ENCODE measurements at places on chromosomes 16 and 17.

DNA sequence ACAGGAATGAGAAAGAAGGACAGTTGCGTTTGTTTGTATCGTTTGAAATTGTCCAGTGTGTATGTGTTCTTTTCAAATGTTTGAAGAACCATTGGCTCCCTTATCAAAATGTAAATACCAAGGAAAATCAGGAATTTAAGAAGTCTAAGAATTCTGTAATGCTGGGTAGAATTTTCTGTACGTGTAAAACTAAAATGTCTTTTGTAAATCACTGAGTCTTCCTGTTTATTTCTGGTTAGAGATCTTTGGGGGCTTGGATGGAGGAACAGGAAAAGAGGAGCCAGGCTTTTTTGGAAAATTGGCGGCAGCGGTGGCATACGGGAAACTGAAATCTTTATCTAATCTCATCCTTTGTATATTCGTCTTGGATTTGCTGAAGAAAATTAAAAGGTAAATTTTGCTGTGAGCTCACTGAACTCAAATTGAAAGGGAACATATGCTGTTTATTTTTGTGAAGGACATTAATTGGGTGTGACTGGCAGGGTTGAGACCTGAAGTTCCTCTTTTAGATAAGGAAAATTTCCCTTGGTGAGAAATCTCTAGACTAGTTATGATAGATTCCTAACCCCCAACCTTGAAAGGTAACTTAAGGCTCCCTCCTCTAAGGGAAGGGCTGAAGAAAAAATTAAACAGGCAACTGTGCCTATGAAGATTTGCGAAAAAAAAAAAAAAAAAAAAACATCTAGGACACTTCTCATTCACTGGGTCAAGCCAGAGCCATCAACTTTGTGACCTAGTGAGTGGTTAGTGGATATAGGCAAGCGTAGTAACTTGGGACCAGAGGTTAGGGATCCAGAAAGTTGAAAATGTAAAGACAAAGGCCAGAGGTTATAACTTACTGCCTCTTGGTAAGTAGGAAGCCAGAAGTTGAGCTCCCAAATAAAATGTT, 10.8 kb downstream of the TAT start:
- DNase-seq: no peak

- DNase-seq: peak; percentile 88
Observed at GRCh38 chr17:41647940-41648410, 23.6 kb upstream of the KRT17 start.

DNA sequence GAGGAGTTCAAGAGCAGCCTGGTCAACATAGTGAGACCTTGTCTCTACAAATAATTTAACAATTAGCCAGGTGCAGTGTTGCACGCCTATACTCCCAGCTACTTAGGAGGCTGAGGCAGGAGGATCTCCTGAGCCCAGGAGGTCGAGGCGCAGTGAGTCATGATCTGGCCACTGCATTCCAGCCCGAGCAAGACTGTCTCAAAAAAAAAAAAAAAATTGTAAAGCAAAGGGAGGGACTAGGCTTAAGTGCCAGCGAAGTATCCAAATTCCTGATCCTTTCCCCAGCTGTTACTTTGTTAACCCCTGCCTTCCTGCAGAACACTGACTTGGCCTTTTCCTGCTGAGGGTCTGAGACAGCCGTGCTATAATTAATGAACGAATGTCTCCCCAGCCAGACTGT, 2.7 kb downstream of the GDPD3 start:
- DNase-seq: no peak

DNA sequence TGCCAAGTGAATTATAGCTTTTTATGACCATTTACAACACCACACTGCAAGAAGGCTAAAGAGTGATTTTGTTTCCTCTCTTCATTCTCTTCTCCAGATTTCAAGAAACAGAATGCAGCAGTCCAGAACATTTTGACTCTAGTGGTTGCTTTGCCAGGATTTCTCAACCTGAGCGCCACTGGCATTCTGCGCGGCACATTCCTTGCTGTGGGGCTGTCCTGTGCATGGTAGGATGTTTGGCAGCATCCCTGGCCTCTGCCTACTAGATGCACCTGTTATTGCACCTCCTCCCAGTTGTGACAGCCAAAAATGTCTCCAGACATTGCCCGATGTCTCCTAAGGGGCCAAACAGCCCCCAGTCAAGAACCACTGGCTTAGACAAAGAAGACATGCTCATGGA, 25.7 kb upstream of the SLC39A11 start:
- no peak for DNase-seq

GRCh38 chr16:8972843-8973586, 9.3 kb upstream of the USP7 start:
- DNase-seq: no peak

DNA sequence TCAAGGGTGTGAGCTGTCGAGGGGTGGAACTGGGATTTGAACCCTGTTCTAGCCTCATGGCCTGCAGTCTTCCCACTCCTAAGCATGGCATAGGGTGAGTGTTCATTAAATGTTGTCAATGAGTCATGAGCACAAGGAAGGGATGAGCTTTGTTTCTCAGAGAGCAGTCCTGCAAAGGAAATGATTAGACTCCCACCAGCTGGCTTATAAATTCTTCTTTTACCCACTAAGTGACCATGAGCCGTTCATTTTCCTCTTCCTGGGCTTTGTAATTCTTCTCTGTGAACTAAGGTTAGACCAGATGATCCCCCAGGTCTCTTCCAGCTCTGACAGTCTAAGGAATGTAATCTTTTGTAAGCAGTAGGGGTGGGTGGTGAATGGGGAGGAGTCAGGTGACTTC, 47.9 kb upstream of the HNF1B start:
- DNase-seq: peak; percentile 56

DNA sequence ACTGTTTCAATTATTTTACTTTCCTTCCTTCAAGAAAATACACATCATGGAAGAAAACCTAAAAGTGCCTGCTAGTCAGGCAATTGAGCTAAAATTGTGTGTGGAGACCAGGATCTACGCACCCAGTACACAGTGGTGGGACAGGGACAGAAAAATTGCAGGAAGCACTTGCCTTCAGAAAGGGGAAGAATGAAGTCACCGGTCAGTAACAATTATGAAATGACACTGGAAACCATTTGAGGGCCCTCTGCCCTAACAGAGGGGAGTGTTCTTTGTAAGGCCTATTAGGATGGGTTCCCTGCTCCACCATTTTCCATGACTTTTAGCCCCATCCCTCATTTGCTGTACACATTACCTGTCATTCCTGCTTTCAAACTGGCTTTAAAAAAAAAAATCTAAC, 4.5 kb upstream of the PHAF1 start:
- DNase-seq: peak; percentile 79

Data from suppressor macrophage treated with lipopolysaccharide for 4 hours (primary cell).